ENCODE measurements at places on chromosomes 7 and 10.

- no peak for DNase-seq
These were observed 226.5 kb upstream of the MYO3A start for GRCh38 chr10:25707572-25707971.

DNA sequence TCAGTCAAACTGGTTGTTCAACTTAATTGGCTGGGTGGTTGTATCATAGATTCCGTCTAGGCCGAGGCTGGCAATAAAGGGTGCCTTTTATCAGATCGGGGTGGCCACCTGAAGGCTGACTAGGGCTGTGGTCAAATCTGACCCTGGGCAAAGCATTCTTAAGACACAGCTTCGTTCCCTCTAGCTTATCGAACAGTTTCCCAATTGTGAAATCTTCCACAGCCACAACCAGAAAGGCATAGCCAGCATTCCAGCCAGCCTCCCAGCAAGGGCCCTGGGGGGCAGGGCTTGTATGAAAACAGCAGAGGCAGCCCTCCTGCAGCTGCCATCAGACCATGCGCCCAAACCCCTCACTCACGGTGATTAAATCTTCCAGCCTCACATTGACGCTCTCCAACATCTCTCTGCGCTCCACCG is 42.5 kb upstream of the TMEM213 start:
- peak; percentile 14 for DNase-seq

- no peak for DNase-seq
These were observed 11.1 kb downstream of the HOXA4 start for GRCh38 chr7:27119412-27119911.

DNA sequence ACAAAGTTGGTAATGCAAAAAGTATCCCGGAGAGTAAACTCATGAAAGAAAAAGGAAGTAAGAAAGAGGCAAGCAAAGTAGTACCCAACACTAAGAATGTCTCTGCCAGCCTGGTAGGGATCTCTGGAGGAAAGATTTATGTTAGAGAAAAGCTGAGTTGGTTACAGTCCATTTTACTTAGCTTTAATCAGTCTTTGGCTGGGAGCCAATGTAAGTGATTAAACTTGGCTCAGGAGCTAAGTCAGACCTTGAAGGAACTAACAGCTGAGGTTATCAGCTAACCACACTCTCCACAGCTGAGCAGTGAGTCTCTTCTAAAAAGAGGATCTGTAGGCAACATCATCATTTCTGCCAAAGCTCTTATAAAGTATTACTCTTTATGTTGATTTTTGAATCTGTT is 148.0 kb downstream of the ANKRD7 start:
- DNase-seq, result peak; percentile 3

DNA sequence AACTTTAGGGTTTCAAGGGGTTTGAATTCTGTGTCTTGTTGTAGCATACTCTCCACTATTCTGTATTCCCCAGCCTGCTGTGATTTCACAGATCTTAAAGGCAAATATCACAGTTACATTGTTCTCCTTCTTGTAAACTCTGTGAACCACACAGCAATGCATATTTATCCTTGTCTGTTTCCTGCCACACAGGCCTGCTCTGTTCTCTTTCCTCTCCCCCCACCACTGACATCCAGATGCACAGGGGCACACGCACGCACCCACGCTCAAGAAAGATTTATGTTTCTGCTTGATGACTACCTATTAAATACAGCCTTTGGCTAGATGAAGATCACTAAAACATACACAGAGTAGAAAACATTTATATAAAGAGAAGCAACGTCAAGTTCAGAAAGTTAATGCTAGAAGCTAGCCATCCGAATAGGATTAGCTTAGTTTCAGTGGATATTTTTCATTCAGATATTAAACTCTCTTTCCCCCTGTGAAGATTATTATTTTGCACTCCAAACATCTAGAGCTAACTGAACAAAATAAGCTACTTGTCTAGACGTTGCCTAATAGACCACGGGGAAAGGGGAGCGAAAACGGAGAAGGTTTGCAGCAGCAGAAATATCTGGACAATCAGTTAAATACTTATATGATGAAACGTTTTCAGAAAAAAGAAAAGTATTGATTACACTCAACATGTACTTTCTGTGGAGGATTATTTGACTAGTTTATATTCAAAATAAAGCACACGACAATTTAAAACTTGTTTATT is 193.1 kb upstream of the SEMA3C start:
- DNase-seq, result peak; percentile 48

DNA sequence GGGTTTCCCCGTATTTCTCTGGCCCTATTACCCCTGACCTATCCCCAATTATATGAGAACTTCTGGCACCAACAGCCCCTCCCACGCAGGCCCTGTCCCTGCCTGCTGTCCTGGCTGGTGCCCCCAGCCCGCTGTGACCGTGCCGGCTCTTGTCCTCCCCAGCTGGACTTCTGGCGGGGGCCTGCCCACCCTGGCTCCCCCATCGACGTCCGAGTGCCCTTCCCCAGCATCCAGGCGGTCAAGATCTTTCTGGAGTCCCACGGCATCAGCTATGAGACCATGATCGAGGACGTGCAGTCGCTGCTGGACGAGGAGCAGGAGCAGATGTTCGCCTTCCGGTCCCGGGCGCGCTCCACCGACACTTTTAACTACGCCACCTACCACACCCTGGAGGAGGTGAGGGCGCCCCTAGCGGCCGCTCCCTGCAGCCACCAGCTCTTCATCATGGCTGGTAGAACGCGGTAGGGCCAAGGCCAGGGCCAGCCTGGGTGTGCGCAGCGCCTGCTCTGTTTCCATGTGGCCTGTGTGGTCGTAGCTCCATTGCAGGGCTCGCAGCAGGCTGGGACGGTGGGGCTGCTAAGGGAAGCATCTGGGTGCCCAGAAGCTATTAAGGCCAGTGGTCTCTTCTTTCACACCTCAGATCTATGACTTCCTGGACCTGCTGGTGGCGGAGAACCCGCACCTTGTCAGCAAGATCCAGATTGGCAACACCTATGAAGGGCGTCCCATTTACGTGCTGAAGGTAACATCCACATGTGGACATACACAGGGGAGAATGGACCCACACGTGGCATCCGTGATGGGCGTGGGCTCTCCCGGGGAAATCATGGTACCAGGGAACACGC is 1.4 kb downstream of the CPA1 start:
- no peak for DNase-seq

DNA sequence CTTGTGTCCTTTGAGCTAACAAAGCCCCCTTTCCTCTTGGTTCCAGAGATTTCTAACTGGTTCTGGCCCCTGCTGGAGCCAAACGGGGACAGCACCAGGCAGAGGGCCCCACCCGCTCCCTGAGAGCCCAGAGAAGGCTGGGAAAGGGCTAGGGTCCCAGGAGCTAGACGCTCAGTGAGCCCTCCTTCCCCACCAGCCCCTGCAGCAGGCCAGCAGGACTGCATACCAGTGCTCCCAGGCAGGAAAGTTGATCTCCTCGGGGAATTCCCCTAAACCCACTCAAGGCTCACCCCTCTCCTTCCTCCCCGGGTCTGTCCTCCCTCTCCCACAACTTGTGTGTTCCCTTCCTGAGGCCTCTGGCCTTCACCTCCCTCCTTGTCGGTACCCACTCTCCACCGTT is 47.7 kb downstream of the PAX2 start:
- no peak for DNase-seq

DNA sequence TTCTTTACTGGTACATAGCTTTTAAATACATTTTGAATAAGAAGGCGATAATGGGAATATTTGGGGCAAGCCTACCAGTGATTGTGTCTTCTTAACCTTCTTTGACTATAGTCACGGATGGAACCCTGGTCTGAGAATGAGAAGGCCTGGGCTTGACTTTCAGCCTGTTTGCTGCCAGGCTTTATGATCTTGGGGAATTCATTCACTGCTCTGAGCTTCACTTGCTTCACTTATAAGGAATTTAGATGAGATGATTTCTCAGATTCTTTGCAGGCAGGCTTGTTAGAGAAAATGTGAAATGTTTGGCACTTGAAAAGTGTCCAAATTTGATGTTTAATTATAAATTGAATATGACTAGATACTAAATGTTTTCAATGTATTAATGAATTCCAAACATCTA is 42.5 kb downstream of the NUP205 start:
- no peak for DNase-seq

- DNase-seq, result peak; percentile 84
These were observed at the start of gene LRRD1 for GRCh38 chr7:92178928-92179924. Gene LRRD1 (minus strand): TSS chr7:92179142. CDS start chr7:92165202, 13,940 bp downstream.

DNA sequence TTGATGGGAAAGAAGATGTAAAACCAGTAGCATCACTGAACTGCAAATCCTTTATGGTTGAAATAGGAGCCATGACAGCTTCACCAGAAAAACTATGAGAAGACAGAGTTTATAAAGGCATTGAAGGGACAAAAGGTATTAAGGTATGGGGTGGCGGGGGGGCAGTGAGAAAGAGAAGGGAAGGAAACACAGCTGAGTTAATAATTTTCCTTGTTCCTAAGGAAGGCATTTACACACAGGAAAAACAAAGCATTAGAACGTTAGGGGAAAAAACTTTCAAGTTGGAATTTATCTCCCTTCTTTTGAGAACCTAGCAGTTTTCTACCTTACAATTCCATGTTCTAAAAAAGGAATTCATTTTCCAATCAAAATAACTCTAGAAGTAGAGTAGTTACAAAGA is 4.4 kb downstream of the LARP4B start:
- DNase-seq, result no peak

DNA sequence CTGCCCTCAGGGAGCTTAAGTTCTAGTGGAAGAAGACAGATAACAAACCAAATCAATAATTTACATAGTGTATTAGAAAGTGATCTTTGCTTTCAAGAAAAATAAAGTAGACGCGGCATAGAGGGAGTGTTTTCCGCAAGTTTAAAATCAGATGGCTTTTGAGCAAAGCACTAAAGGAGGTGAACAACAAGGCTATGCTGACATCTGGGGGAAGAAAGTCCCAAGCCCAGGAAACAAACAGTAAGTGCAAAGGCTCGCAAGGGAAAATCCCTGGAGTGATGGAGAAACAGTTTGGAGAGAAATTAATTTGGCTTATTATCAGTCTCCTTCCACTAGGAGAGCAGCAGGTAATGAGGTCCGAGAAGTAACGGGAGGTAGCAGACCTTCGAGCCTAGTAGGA is 1.9 kb upstream of the CNNM2 start:
- DNase-seq, result no peak

GRCh38 chr10:92184977-92185376 is 105.9 kb downstream of the CPEB3 start:
- DNase-seq, result no peak

DNA sequence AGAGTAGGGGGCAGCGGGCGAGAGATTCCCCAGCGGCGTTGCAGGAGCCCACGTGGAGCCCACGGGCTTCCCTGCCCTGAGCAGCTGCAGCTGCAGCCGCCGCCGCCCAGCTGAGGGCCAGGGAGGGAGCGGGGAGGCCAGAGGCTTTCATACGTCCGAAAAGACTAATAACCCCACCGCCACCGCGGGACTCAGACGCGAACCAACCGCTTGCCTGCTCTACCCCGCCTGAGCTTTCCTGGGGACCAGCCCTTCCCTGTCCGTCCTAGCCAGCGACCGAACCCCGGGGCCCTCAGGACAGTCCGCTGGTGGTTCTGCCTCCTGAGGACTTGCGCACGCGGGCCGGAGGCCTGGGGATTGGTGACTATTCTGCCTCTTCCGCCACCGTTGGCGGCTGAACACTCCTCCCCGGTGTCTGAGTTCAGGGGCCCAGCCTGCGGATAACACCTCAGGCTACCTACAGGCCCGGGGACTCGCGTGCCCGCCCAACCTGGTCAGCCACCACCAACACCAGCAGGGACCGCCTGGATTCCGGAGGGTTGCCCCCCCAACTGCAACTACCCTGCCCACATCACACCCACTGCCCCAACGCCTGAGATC is 18.4 kb downstream of the IFT22 start:
- DNase-seq, result no peak

DNA sequence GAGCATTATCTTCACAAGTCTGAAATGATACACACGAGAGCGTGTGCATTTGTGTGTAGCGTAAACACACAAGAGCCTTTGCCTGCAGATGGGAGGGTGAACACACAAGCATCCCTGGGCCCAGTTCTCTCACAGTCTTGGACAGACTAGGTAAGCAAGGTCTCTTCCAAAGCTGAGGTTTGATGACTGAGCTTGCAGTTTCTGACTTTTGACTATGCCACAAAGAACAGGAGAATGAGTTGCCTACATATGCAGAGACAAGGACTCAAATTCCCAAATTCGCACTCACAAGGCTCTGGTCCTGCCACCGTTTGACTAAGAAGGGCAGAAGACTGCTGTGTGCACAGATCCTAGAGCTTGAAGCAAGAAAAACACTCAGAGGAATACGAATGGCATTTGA is 55.8 kb downstream of the FAM53B start:
- no peak for DNase-seq

- DNase-seq, result no peak
These were observed 290.9 kb downstream of the PTPRN2 start for GRCh38 chr7:158296798-158297104.

- no peak for DNase-seq
These were observed 19.6 kb downstream of the RGS10 start for GRCh38 chr10:119522747-119523426.

GRCh38 chr10:109823196-109823595 is 100.1 kb downstream of the XPNPEP1 start:
- no peak for DNase-seq

DNA sequence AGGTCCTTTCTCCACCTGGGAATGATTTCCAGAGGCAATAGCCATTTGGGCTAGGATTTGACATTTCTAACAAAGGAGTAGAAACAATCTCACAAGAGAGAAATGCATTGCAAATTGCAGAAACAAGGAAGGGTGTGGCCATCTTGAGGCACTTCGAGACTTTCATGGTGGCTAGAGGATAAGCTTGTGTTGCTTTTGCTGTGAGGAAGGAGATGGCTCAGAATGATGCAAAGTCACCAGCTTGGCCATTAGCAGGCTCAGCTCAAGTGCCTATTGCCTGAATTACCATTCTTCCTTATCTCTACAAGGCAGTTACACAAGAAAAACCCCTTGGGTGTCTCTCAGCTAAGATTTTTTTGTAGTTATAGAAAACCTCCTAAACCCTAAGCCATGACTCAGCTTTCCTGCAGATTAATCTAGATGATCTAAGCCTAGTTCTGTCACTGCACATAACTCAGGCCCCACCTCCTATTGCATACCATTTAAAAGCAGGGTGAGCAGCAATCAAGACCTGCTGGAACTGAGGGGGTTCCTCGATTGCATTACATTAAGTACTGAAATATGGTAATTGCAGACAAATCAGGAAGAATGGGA is 683.1 kb downstream of the NRG3 start:
- DNase-seq, result peak; percentile 36

DNA sequence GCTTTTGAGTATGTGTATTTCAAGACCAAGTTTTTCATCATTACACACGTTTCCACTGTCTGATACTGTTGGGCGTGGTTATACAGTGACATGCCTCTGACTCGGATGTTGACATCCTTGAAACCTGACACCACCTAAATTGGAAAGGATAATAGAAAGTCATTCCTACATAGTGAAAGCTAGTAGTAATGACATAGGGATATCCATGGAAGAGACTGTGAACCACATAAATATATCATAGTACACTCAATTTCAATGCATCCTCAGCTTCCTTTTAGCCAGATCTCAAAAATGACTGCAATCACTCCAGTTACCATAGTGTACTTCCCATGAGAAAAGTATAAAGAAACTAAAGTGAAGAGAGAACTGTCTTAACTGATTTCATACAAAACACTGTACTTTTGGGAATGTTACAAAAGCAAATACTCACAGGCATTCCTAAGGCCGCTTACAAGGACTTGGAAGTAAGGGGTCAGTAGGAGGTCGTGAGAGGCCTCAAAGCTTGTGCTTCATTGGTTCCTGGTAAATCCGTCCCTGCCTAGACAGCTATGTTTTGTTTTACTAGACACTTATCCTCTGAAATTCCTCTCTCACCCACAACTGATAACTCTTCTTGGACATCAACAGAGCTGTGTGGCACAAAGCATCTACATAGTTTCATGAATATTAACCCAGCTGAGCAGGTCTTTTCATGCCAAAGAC is 71.8 kb upstream of the VWDE start:
- DNase-seq, result peak; percentile 58
